ENCODE measurements at places on chromosomes 1 and 21.
A peak's percentile ranks its signal among the peaks of the same experiment; 100 is the strongest.

DNA sequence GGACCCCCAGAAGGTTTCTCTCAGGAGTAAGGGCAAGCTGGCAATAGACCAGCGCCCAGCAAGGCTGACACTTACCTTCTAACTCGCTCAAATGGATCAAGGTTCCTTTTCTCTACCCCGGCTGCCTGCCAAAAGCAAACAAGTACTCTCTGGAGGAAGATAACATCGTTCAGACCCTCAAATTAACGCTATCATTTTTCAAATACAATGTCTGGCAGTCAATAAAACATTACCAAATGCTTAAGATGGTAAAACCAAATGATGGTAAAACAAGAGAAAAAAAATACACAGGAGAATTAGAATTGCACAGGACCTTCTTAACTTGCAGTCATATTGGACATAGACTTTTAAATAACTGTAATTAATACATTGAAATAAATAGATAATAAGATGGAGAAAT lies 148.1 kb downstream of the SPATA46 start:
- no peak for DNase-seq

DNA sequence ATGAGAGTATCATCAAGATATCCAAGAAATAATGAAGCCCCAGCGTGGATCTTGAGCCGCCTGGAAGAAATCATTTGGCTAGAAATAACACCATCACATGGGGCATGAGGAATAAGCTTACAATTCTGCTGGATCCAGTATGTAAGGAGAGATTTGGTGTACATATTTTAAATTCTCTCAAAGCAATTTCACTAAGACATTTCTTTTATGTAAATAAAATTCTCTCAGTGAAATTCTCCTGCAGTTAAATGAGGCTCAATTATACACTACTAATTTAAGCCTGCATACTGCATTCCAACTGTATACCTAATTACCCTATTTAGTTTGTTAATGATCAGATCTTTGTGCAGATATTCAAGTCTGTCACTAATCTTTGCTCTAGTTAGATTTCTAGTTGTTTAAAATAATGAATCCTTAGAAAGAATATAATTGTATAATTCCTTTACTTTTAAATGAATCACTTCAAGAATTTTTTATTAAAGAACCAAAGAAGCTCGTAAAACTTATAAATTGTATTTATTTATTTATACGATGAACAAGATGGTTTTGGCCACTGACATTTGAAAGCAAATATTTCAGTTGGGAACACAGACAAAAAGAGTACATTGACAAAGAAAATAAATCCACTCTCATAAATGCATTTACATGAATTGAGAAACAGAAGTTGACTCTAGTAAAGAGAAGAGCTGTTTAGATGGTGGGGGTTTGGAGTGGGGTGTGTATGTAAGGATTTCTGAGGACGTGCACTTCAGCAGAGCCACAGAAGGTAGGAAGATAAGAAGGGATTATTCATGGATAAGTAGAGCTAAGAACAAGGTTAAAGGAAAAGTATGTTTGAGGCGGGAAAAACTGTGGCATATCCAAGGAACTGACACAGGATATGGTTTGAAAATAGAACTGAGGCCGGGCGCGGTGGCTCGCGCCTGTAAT lies 466.8 kb downstream of the DSCAM start:
- DNase-seq = no peak

GRCh38 chr1:246037832-246038231 lies 469.2 kb downstream of the SMYD3 start:
- DNase-seq = no peak

DNA sequence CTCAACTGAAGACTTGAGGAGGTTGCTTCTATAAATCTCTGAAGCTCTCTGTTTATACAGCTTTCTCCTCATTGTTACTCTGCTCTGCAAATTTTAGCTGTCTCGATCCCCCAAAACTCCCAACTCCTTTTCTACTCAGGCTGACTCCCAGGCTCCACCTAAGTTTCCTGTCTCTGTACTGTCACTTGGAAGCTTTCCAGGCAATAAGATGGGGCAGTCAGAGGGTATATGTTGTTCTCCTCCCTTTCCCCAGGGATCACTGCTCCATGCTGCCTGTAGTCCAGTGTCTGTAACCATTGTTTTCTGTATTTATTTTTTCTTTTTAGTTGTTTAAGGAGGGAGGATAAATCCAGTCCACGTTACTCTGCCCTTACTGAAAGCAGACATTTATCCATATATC lies 13.4 kb downstream of the TSNAX start:
- DNase-seq = no peak

- no peak for DNase-seq
These were observed 121.9 kb upstream of the BMP8A start for GRCh38 chr1:39369565-39369964.

GRCh38 chr1:28974432-28974831 lies 60.1 kb downstream of the EPB41 start:
- DNase-seq = no peak

DNA sequence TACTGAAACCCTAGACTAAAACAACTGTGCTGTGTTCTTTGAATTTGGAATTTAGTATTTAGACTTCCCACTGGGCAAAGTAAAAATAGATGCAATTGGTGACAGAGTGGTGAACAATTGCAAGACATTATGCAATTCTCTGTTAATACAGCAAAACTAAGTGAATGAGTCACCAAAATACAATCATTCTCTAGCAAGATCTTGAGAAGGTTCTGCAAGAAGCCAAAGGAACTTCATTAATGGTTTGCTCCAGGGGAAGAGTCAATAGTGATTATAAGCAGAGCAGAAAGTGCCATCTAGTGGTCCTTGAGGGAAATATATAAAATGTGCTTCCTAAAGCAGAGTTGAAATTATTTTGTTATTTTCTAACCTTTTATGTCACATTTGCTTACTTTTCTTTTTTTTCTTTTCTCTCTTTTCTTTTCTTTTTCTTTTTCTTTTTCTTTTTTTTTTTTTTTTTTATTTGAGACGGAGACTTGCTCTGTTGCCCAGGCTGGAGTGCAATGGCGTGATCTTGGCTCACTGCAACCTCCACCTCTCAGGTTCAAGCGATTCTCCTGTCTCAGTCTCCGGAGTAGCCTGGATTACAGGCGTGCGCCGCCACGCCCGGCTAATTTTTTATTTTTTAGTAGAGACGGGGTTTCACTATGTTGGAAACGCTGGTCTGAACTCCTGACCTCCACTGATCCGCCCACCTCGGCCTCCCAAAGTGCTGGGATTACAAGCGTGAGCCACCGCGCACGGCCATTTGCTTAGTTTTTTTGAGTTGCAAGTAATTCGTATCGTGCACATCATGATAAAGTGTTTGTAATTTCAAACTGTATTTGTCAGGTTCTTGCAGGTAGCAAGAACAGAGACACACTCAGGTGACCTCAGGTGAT lies 99.2 kb downstream of the CTH start:
- DNase-seq = peak; percentile 97

GRCh38 chr1:225973158-225973557 lies 26.0 kb downstream of the SDE2 start:
- DNase-seq = peak; percentile 14
